Uterine smooth muscle cell (primary cell): ENCODE measurements at places on chromosomes 13 and 19. TPM values are rescaled to one million over a fixed set of nuclear protein-coding genes. Genes with fewer than 3 reads are reported as not detected.

Gene IL17D
- total RNA-seq, result 1.00 and 1.4 TPM in 2 replicates

Gene ZFR2
- not detected in 2 replicates for total RNA-seq

Gene NLRP4
- not detected in 2 replicates for total RNA-seq

Gene CLDN10
- total RNA-seq, result not detected in 2 replicates

Gene BRSK1
- total RNA-seq, result 7.0 and 9.2 TPM in 2 replicates

Gene BCAM
- 6.6 and 14.1 TPM in 2 replicates for total RNA-seq

Gene ANO8
- total RNA-seq, result 5.4 and 6.3 TPM in 2 replicates

Gene TMEM238
- total RNA-seq, result 0.33 and 0.75 TPM in 2 replicates

Gene TMEM59L
- total RNA-seq, result 0.11 and 0.37 TPM in 2 replicates

Gene PRR19
- total RNA-seq, result 0.37 and 0.55 TPM in 2 replicates

Gene TEX29
- total RNA-seq, result not detected in 2 replicates

Gene ZGLP1
- total RNA-seq, result 0.22 and 0.87 TPM in 2 replicates

Gene GPATCH1
- 7.1 and 7.7 TPM in 2 replicates for total RNA-seq

Gene OR4F17
- total RNA-seq, result not detected in 2 replicates

Gene EGLN2
- 116 and 117 TPM in 2 replicates for total RNA-seq

Gene DZIP1
- total RNA-seq, result 42.2 and 55.2 TPM in 2 replicates

Gene FGF22
- total RNA-seq, result 0.11 TPM in 1 of 2 replicates, not detected in the other

Gene RUBCNL
- total RNA-seq, result 2.8 and 20.0 TPM in 2 replicates

Gene HSD17B14
- total RNA-seq, result 6.0 and 16.1 TPM in 2 replicates

Gene KLC3
- 0.66 TPM in 1 of 2 replicates, not detected in the other for total RNA-seq

Gene EFNA2
- total RNA-seq, result not detected in 2 replicates

Gene HCST
- 0.22 and 1.5 TPM in 2 replicates for total RNA-seq

Gene CEACAM7
- total RNA-seq, result not detected in 2 replicates

Gene CYP4F8
- under 0.01 TPM in 1 of 2 replicates, not detected in the other for total RNA-seq

Gene ZSCAN4
- not detected in 2 replicates for total RNA-seq

Gene FIZ1
- total RNA-seq, result 2.7 and 3.0 TPM in 2 replicates

Gene ZNF699
- total RNA-seq, result 15.7 and 17.4 TPM in 2 replicates

Gene RB1
- total RNA-seq, result 27.5 and 29.4 TPM in 2 replicates

Gene KISS1R
- not detected in 2 replicates for total RNA-seq

Gene MATK
- not detected in 2 replicates for total RNA-seq

Gene STARD13
- total RNA-seq, result 29.1 and 30.3 TPM in 2 replicates

Gene GPC6
- 24.1 and 52.1 TPM in 2 replicates for total RNA-seq

Gene SIGLEC12
- total RNA-seq, result not detected in 2 replicates

Gene GYS1
- 23.4 and 31.5 TPM in 2 replicates for total RNA-seq

Gene PNMA8B
- 0.44 and 1.00 TPM in 2 replicates for total RNA-seq

Gene FLT1
- total RNA-seq, result 3.1 and 6.2 TPM in 2 replicates

Gene RFPL4AL1
- total RNA-seq, result not detected in 2 replicates

Gene LACC1
- 15.1 and 23.6 TPM in 2 replicates for total RNA-seq

Gene GPR12
- not detected in 2 replicates for total RNA-seq

Gene CDC34
- total RNA-seq, result 50.6 and 72.7 TPM in 2 replicates

Gene SYMPK
- total RNA-seq, result 34.7 and 37.6 TPM in 2 replicates

Gene CFAP97D2
- total RNA-seq, result not detected in 2 replicates

Gene GRIK5
- total RNA-seq, result 0.44 and 0.87 TPM in 2 replicates

Gene MYPOP
- 0.77 and 1.2 TPM in 2 replicates for total RNA-seq

Gene RPL13A
- total RNA-seq, result 1,950 and 2,937 TPM in 2 replicates

Gene ADGRE3
- under 0.01 TPM in 1 of 2 replicates, not detected in the other for total RNA-seq

Gene LILRA5
- total RNA-seq, result not detected in 2 replicates
